Fibroblast of skin of right biceps (primary cell): ENCODE measurements at places on chromosomes 16 and 17.

DNA sequence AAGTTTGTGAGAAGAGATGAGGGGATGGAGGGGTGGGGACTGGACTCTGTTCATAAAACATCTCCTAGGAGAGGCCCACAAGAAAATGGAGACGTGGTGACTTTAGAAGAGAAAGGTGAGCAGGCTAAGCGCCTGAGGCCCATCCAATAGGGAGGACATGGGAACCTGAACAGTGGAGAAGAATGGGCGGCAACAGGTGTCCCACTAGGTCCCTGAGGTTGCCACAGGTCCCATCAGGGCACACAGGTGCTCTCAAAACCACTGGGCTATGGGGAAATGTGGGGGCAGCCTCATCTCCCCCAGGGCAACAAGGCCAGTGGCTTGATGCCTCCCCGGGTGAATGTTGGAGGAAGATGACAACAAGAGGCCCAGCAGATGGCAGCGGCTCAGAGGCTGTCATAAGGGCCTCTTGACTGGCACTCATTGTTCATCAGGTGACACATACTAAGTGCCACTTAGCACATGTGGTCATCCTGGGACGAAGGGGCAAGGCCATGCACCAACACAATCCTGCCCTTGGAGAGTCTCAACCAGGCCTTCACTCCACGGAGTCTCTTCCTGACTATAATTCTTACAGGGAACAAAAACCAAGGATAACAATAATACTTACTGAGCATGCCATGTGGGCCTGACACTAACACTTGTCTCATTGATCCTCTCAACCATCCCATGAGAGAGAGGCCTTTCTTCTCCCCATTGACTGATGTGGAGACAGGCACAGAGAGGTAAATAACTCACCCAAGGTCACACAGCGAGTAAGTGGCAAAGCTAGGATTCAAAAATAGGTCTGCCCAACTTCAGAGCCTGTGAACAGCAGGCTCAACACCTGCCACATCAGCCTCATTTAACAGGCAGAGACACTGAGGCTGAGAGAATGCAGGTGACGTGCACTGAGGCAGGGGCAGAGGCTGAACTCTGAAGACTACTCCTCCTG lies 38.0 kb downstream of the CUEDC1 start:
- no peak for DNase-seq

DNA sequence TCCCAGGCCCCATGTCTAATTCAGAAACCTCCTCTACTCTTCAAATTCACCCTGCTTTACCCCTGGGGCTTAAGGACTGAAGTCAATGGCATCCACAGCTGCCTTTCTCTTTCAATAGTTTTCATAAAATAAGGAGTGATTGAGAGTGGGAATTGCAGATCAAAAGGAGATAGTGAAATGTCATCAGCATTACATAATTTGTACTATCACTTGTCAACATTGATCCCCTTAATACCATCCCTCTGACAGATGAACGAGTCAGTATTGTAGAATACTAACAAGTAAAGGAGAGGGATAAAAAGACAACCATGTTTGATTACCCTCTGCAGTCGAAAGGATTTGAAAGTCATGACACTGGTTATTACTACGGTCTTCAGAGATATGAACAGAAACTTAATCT lies 212.4 kb downstream of the TMEM114 start:
- no peak for DNase-seq

DNA sequence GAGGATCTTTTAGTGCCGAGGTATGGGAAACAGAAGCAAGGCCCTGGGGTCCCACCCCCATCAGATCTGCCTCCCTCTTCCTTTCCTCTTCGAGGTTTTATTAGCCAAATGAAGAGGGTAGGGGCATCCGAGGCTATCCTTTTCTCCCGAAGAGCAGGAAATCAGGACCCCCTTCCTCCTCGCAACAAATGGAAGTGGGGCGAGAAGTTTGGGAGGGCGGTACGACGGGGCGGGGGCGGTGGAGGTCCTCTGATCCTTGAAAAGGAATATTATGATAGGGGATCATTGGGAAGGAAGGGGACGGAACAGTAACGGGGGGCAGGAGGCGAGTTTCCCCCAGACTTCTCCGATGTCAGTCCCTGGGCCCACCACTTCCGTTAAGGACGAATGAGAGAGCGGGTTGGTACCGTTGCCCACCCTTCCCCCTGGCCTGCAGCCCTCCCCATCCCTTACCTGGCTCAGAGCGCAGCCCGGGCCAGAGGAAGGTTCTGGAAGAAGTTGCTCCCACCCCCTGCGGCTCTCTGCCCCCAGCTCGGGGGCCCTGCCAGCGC lies 309 bp downstream of the FOXJ1 start:
- DNase-seq: no peak

DNA sequence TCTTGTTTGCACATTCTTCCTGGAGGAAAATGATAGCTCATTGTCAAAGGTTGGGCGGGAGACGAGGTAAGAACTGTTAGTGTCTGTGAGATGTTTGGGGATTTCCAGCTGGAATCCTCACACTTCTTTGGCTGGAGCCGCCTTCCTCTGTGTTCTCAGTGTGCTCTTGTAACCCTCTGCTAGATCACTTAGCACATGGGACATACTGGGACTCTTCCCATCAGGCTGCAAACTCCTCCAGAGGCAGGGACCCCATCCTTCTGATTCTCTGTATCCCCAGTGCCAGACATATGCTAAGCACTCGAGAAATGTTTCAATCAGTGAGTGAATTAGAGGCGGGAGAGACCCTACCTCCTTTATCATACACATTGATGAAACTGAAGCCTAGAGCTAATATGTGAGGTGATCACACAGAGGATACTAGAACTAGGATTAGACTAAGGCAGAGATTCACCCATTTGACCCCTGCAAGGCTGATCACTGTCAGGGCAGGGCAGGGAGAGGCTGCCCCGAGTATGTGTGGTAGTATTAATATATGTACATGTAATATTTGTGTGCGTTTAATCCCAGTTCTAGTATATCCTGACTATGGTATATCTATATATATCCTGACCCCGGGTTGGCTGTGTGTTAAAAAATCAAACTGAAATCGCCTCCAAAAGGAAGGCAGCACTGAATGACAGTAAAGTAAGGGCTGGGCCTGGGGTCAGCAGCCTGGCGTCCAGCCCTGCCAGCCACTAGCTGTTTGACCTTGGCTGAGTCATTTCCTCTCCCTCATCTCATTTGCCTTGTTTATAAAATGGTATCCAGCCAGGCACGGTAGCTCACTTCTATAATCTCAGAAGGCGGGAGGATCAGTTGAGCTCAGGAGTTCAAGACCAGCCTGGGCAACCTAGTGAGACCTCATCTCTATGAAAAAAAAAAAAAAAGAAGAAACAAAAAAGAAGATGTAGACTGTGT lies 75.5 kb upstream of the TBX2 start:
- DNase-seq: no peak

GRCh38 chr16:80664226-80664625 lies 123.4 kb downstream of the DYNLRB2 start:
- no peak for DNase-seq

GRCh38 chr16:51141106-51141505 lies 10.0 kb downstream of the SALL1 start:
- DNase-seq: no peak

DNA sequence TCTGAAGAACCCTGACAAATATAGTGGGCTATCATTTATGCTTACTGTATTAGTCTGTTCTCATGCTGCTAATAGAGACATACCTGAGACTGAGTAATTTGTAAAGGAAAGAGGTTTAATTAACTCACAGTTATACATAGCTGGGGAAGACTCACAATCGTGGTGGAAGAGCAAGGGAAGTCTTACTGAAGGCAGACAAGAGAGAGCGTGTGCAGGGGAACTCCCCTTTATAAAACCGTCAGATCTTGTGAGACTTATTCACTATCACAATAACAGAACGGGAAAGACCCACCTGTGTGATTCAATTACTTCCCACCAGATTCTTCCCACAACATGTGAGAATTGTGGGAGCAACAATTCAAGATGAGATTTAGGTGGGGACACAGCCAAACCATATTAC lies 526.8 kb upstream of the GOT2 start:
- DNase-seq: no peak

DNA sequence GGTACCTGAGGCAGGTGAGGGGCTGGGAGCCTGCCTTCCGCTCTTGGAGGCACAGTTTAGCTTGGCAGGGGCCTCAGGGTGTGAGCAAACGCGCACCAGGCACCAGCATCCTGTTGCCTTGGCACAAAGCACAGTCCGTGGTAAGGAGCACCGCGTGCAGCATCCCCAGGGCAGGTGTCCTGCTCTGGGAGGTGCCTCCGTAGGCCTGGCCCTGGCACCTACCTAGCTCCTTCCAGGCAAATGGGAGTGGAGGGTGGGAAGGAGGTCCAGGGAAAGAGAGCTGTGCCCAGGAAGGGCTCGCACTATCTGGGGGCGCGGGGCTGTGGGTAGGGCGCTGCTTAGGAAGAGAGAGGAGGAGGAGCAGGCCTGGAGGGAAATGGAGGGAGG lies 3.1 kb upstream of the GSE1 start:
- DNase-seq: no peak

DNA sequence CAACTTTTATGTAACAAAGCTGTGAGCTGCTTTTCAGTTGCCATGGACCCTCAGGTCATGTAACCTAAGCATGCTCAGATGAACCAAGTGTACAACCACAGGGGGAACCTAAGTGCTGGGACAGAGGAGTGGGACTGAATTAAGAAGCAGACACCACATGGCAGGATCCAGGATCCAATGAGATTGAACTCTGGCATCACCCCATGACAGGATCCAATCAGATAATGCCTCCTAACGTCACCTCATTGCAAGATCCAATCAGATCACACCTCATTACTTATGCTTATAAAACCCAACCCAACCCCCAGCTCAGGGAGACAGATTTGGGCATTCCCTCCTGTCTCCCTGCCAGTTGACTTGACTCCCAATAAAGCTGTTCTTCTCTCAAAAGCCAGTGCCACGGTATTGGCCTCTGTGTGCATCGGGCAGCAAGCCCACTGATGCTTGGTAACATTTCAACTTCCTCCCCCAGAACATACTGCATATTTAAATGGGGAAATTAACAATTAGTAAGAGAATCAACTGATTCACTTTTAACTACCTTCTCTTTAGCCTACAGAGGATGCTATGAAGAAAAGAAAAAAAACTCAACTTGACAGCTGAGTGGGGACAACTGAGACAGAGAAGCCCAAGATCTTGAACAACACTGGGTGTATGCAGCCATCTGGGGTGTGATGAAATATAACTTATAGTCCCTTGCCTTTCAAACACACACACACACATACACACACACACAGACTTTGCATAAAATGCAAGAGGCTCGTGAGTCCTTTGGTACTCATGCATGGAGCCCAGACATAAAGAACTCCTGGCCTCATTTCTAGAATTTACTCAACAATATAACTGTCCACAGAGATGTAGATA lies 148.4 kb downstream of the SLC39A11 start:
- DNase-seq: no peak
